ENCODE measurements at places on chromosomes 4 and X.
A peak's percentile ranks its signal among the peaks of the same experiment; 100 is the strongest.

DNA sequence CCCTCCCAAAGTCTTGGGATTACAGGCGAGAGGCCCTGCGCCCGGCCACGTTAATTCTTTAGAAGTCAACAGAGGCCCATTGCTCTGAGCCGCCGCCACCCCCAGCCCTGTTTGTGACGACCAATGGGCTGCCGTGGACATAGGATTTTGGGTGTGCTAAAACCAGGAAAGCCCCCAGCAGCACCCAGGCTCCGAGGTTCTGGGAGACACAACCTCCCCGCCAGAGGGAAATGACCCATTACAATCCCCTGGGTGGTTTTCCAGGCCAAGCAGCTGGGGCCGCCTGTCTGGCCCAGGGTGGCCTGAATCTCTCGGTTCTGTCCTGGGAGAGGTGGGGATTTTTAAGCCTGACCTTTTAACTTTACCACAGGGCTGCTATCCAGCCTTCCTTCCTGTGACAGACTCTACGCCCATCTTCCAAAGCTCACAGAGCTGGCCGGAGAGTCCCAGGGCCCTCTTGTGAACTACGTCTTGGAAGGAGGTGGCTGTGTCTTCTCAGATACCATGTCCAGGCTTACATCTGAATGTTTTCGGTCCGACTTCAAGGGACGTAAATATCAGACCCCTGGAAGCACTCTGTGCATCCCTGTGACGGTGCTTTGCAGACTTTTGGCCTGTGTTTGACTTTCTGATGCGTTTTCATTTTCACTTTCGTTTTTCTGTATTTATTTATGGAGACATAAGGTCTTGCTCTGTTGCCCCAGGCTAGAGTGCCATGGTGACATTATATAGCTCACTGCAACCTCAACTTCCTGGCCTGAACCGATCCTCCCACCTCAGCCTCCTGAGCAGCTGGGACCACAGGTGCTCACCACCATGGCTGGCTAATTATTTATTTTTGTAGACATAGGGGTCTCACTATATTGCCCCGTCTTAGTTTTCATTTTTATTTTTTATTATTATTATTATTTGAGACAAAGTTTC is 36.0 kb downstream of the P2RY8 start:
- no peak for DNase-seq

DNA sequence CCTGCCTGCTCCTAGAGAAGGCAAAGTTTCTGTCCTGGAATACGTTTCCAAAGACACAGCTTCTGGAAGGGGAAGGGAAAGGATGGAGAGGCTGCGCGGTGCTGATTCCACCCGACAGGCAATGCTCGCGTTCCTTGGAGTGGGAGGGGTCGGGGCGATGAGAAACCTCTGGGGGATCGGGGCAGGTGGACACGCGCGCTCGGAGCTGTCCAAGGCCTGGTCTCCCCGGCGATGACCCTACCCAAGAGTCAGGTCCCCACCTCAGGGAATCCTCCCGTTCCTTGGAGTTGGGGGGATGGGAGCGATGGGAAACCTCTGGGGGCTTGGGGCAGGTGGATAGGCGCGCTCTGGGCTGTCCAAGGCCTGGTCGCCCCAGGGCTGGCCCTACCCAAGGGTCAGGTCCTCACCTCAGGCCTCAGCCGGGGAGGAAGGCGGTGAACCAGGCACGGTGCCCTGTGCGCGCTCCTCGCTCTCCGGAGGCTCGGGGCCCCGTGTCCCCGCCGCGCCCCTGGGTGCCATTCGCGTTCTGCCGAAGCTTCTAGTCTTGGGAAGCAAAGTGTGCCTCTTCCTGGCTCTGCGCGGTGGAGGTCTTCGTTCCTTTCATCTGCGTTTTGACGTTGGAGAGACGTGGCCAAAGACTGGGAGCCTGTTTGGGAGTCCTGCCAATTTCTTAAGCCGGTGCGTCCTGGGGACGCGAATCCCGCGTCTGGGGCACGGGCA is 10.6 kb upstream of the SHOX start:
- DNase-seq: no peak

DNA sequence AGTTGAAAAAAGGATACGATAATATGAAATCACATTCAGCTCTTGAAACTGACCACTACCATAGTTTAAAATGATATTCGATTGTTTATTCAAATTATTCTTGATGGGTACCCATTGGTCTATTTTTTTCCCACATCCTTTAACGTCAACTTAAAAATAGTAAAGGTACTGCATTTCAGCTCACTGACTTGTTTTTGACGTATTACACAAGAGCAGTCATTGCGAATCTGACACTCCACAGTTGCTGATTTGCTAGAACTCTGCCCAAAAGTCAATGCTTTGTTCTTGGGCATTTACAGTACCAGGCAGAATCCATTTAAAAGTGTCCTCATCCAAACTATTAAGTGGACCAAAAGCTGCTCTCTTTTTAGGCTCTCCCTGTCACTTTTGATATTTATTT is 1.2 kb upstream of the PDS5A start:
- DNase-seq: no peak

GRCh38 chrX:112536544-112536943 is 143.2 kb downstream of the LHFPL1 start:
- DNase-seq: no peak

DNA sequence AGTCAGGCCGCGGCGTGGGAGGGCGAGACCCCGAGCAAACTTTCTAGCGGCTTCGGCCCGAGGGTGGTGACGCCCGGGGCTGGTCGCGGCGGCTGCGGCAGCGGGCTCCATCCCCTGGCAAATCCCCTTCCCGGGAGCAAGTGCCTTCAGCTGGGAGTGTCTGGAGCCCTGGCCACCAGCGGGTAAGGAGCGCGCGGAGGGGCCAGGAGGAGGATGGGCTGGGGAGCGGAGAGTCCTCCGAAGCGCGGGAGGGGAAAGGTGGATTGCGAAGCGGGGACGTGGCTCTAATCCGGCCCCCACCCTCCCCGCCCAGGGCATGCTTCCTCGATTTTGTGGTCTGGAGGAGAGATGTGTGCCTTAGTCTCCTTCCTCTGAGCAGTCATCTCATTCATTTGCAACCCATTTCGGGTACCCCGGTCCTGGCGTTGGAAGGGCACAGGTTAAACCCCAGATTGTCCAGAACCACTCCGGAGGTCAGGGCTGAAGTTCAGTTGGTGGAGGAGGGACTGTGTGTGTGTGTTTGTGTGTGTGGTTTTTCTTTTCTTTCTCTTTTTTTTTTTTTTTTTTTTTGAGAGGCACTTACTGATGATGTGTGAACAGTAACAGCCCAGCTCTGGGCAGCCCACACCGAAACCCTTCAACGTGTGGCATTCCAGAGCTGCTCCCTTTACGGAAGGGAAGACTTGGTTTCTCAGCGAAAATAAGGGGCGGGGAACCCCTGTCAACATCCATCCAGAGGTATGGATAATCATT is 516 bp downstream of the SGMS2 start:
- DNase-seq: peak; percentile 9

GRCh38 chrX:40188573-40189417 is 91.0 kb upstream of the BCOR start:
- no peak for DNase-seq
